ENCODE measurements at places on chromosomes 12 and 14.

DNA sequence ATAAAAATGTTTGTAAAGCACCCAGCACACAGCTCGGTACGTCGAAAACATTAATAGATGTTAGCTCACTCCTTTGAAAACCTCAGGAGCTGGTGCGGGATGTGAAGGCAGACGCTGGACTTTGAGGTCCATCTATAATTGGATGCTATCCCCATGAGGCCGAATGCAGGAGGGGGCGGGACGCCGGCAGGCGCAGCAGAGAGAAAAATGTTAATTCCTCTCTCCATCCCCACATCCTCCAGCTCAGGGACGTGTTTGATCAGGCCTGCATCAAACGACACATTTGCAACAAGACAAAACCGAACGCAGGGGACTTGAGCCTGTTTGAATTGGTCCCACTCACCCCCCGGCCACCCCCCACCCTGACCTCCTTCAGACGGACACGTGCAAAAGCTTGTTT, 231.0 kb downstream of the RBM19 start:
- no peak for DNase-seq

DNA sequence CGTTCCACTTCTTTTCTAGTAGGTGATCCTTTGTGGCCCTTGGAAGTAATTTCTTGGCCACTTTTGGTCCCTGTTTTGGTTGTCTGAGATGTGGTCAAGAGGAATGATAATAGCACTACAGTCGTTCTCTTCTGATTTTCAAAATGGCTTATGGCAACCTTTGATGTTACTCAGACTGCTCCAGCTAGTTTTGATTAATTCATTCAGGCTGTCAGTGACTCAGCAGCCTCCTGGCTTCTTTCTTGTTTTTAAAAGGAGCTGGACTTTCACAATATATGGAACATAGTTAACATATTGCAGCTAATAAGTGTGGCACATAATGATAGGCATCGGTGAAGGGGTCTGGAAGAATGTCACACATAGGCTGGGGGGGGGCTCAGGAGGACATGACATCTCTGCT, 47.3 kb downstream of the WDR20 start:
- no peak for DNase-seq

DNA sequence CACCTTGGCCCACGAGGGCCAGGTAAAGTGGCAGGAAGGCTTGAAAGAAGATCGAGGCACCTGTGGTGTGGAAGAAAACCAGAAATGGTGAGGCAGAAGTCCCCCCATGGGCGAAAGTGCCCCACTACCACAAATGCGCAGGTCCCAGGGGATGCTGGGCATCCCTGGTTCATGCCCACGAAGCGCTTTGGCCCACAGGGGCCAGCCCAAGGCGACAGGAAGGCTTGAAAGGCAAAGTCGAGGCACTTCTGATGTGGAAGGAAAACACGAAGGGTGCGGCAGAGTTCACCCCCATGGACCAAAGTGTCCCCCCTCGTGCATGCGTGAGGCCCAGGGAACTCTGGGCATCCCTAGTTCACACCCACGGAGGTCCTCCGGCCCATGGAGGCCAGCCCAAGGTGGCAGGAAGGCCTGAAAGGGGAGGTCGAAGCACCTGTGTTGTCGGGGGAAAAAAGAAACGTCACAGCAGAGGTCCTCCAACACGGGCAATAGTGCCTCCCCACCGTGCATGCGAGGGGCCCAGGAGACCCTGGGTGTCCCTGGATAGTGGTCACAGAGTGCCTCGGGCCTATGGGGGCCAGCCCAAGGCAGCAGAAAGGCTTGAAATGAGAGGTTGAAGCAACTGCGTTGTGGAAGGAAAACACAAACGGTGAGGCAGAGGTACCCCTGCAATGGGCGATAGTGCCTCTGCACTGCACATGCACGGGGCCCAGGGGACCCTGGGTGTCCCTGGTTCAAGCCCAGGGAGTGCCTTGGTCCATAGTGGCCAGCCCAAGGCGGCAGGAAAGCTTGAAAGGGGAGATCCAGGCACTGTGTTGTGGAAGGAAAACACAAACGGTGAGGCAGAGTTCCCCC, 373.9 kb downstream of the ALG10 start:
- DNase-seq, result peak; percentile 0

DNA sequence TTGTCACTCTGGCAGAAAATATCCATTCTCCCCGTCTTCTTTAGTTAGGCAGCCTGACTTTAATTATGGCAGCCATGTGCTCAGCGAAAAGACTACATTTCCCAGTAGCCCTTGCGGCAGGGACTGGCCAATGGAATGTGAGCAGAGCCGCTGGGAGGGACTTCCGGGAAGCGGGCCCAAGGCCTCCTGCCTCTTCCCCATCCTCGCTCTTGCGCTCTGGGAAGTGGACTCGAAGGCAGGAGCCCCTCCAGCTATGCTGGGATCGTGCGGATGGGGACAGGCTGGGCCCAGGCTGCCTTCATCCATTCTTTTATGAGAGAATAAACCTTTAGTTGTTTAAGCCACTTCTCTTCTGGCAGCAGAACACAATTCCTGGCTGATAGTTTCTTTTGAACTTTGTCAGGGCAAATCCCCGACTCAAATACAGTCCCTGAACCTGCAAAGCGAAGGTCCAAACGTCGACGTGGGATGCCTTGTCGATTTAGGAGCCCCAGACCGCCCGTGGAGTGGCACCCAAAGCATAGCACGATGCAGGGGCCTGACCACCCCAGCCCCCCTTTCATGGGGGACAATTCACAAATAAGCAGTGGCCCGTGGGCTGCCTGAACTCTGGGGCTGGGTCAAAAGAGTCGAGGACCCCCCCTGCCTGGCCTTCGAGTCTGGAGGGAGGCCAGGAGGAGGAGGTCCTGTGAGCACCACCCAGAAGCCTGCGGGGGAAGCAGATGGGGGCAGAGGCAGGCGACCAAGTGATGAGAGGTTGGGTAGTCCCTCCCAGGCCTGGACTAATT, 15.6 kb upstream of the LRTM2 start:
- peak; percentile 90 for DNase-seq

- no peak for DNase-seq
Measured at GRCh38 chr12:32400866-32401265, 1.5 kb downstream of the FGD4 start.

Data from GM20000 (cell line).